ENCODE measurements at places on chromosomes 4 and X.

- DNase-seq = no peak
These were observed 7.7 kb upstream of the WDR13 start for GRCh38 chrX:48589482-48590162.

- no peak for DNase-seq
These were observed 724.6 kb downstream of the CENPC start for GRCh38 chr4:66820681-66821080.

DNA sequence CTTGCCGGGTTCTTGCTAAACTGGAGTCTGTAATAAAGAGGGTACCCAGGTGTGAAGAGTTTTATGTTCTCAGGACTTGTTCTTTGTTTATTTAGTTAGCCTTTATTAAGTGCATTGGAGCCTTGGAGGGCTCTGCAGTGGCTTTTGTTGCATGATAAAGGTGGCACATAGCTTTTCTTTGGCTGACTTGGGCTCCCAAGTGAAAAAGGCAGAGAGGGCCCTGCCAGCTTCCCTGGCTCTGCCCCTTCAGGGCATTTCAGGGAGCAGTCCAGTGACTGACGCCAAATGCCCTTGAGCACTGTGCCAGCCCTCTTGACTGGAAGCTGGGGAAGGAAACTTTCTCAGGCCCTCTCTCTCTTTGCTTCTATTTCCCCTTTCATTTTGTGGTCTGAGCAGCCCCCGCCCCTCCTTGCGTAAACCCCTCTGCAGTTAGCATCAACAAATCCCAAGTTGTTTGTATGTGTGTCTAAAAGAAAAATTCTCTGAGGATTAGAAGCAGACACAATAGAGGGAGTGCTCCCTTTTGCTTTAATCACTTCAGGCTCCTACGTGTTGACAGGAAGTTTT, 152.2 kb downstream of the NHS start:
- DNase-seq = no peak

DNA sequence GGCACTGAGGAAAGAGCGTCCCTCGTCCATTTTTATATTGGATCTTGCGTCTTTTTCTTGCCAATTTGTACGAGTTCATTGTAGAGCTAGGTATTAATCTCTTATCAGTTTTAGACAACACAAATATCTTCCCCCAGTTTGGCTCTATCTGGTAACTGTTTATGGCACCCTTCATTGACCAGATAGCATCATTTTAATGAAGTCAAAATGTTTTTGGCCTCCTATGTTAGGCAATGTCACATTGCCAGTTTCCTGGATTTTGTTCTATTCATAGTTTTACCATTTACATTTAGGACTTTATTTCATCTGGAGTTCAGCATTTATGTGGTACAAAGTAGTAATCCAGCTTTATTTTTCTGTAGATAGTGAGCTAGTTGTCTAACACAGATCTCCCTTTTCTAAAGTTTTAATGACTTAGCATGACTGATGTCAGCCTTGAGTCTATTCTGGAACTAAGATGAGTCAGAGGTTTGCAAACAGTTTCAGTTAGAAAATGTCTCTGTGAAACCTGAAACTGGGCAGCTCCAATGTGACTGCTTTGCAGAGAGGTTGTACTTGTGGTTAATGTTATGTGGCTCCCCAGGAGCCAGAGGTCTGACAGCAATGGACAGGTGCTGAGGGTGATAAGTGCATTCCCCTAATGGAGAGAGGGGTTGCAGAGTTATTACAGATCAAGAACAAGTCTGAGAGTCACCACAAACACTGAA, 5.3 kb upstream of the STBD1 start:
- peak; percentile 79 for DNase-seq

DNA sequence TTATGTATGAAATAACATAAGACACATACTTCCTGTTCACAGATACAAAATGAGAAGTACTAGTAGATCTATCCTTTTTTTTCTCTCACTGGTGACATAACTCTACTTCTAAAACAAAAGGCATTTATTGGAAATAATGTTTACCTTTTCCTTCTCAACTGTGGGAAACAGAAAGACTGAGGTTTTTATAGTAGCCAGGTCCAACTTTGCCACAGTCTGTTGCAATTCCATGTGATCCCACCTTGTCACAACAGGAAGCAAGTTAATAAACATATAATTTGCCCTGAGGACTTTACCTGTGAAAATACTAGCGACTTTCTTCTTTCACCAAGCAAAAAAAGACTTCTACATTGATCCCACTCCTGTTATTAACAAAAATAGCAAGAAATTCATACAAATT, 475.8 kb downstream of the PDGFC start:
- no peak for DNase-seq

DNA sequence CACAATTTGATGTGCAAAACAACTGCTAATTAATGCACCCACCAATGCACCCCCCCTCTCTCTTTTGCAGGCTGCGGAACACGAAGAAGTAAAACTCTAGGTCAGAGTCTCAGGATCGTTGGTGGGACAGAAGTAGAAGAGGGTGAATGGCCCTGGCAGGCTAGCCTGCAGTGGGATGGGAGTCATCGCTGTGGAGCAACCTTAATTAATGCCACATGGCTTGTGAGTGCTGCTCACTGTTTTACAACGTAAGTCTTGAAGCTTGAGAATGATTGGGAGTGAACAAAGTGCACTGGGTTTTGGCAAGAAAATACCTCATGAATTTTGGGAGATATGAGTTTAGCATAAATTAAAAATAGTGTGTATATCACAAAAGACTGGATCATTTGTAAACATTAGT, 28.9 kb downstream of the TMPRSS11E start:
- no peak for DNase-seq

DNA sequence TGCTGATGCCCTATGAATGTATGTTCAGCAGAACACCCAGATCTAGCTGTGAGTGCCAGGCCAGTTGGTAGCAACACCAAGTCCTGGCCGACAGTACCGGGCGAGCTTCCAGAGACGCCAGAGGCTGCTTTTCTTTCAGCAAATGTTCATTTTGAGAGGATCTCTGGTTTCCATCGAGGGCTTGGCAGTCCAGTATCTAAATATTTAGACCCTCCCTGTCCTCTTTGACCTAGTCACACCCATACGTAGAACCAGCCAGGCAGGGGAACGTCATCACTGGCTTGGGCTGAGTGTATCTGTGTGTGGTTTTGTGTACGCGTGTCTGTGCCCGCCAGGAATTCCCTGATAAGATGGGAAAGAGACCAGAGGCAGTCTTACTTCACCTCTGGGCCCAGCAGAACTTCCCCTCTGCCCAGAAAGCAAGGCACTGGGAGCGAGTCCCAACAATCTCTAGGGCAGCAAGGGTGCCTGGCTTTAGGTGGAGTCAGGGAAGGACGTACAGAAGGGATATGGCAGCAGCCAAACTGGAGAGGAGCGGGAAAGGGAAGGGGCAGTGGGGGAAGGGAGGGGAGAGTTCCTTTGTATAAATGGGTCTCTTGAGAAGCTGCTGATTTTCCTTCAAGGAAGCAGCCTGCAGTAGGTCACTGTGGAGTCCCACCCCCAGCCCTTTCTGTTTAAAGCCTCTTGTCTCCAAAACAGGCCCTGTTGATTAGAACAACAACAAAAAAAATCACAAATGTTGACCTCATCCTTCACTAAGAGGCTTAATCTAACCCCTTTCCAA, 15.0 kb upstream of the ELF4 start:
- no peak for DNase-seq

- DNase-seq = no peak
These were observed 217.1 kb upstream of the SMIM31 start for GRCh38 chr4:164536814-164537213.

DNA sequence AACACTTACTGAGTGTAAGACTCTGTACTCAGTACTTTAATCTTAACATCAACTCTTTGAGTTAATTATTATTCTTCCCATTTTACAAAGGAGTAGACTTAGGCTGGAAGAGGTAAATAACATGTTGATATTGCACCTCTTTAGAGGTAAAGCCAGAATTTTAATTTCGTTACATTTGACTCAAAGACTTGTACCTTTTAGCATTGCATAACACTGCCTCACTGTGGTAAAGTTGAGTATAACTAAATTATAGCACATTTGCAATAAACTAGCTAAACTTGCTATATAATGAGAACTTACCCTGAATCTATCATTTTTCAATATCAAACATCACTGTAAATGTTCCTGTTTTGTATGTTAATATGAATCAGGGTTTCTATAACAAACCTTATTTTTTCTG, 218.5 kb downstream of the PRR32 start:
- no peak for DNase-seq
